Pons (tissue), 1 donor: ENCODE measurements at places on chromosomes 2 and 18.

DNA sequence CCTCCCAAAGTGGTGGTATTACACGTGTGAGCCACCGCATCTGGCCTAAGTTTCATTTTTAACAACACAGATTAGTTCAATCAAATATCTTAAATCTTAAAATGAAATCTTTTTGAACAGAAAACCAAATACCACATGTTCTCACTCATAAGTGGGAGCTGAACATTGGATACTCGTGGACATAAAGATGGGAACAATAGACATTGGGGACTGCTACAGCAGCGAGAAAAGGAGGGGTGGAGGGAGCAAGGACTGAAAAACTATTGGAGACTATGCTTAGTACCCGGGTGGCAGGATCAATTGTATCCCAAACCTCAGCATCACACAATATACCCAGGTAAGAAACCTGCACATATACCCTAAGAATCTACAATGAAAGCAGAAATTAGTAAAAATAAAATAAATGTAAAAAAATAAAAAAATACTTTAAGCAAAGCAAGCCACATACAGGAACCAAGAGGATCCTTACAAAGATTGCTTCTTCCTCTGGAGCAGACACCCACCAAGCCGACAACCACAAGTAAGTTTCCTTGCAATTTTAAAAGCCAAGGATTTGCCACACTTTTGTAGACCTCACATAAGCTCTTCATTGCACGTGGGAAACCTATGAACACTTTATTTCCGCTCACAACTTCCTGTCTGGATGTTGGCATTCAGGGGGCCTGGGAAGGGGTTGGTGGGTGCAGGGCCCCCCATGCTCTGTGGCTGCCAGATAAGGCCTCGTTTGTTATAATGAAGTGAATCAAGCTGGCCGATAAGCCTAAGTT is 147.9 kb downstream of the MYCN start:
- no peak for DNase-seq

- DNase-seq = no peak
Measured at GRCh38 chr2:137771064-137771463, 193.2 kb upstream of the HNMT start.

GRCh38 chr2:203510941-203511305 is 24.2 kb downstream of the RAPH1 start:
- no peak for DNase-seq

DNA sequence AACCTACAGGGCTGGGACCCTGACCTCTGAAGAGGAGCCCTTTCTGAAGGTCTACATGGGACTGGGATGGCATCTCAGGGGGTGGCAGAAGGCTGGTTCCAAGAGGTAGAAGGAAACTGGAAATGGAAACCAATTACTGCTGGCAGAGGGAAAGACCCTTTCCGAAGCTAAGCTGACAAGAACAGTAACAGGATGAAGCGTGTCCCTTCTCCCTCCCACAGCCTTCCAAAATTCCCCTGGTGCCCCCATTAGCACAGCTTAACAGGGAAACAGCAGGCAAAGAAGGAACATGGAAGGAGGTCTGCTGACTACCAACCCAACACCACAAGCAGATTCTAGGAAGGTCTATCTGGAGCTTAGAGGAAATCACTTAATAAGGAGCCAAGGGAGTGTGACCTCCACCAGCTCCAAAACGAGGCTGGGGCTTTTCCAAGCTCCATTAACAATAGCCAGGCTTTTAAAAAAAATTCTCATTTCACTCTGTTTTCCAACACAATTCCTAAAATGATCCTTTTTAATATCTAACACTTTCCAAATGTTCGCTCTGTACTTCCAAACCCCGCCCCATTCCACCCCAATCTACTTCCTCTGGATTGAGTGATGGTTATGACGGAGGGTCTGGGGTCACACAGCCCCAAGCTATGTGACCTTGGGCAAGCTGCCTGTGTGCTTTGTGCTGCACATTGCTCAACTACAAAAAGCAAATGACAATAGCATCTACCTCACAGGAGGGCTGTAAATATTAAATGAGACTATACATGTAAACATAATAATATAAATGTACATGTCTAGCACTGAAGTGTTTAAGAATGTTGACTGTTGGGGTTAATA is 55.2 kb downstream of the STK39 start:
- DNase-seq = no peak

- no peak for DNase-seq
Measured at GRCh38 chr2:124091721-124092120, 66.6 kb downstream of the CNTNAP5 start.

GRCh38 chr2:52456561-52457377 is 1310.8 kb upstream of the CHAC2 start:
- no peak for DNase-seq

DNA sequence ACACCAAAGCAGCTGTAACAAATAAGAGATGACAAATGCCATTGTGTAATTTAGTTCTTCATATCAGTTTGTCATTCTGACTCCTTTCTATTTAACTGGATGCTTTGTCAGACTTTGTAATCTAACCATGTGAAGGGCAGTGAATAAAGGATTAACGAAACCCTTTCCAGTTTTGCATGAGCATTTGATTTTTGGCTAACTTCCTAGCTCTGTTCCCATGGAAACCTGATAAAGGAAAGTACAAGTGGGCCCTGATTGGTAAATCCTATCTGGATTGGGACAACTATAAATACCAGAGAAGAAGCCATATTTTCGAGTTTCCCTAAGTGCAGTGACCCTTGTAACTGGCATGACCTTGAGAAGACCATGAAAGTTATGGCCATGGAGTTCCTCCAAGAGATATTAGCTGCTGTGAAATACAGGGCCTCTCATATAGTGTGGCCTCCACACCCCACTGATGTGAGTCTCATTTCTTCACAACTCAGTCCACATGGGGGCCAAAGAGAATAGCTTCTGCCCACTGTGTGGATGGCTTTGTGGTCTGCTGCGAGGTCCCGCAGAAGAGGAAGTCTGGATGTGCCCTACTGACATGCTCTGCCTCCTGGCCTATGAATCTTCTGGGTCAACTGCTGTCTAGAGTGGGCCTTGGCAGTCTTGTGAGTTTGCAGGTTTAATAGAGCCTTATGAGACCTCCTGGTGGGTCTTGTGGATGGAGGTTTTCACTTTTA is 38.2 kb upstream of the CYP1B1 start:
- DNase-seq = no peak

GRCh38 chr2:207465894-207466293 is 63.9 kb upstream of the CREB1 start:
- DNase-seq = no peak

- DNase-seq = no peak
Measured at GRCh38 chr2:200225951-200226350, 80.5 kb upstream of the SPATS2L start.

DNA sequence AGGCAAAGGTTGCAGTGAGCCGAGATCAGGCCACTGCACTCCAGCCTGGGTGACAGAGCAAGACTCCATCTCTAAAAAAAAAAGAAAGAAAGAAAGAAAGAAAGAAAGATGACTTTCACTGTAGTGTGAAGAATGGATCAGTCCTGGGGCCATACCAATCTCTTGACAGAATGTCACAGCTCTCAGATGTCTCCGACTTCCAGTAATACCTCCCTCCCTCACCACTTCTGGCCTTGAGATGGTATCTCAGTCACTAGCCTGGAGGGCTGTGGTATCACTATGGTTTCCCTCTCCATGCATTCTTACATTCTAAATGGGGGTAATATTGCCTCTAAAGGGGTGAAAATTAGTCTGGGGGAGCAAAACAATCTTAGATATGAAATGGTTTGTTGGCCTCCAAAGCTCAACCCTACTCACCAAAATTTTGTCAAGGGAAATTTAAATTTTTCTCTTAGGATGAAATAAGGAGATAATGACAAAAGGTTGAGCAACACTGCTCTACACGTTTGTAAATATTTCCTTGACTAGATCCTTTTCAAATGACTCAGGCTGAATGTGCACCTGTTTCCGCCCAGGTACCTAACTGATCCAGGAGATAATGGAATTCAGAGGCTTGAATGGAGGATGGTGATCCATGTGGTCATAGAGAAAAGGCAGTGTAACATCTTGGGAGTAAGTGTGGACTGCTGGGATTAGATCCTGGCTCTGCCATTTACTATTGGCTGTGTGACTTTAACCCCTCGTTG is 19.9 kb upstream of the SPRED2 start:
- no peak for DNase-seq

DNA sequence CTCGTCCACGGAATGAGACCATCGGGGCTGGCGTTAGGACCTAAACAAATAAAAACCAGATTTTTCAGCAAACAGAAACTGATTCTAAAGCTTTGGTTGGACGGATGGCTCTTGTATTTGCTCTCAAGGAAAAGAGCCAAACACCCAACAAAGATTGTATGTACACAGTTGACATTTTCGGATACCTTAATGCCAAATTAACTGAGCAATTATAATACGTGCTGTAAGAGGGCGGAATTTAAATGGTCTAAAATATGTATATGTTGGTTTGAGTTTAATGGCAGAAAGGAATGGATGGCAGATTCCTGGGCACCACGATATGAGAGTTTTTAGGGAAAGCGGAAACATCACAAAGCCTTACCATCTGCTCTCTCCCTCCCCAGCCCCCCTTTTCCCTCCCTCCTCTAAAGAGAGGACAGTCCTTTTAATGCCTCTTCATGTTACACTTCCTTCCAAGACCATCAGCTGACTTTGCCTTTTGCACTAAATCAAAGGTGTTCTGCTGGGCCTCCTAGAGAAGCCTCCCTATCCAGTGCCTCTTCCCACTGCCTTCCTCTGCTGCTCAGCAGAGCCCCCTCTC is 33.3 kb downstream of the STAT1 start:
- no peak for DNase-seq

- DNase-seq = no peak
Measured at GRCh38 chr2:205657579-205657978, 24.7 kb upstream of the NRP2 start.

- DNase-seq = no peak
Measured at GRCh38 chr2:101339266-101339880, 30.9 kb upstream of the RNF149 start.

GRCh38 chr2:26717362-26717761 is 24.8 kb downstream of the KCNK3 start:
- DNase-seq = no peak

GRCh38 chr18:32091325-32091723 is 350 bp upstream of the RNF138 start:
- no peak for DNase-seq

DNA sequence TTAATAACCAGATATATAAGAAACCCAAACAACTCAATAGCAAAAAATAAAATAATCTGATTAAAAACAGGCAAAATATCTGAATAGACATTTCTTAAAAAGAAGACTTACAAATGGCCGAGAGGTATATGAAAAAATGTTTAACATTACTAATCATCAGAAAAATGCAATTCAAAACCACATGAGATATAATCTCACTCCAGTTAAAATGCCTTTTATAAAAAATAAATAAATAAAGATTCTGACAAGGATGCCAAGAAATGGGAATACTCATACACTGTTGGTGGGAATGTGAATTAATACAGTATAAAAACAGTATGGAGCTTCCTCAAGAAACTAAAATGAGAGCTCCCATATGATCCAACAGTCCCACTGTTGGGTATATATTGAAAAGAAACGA is 33.9 kb upstream of the BMP10 start:
- no peak for DNase-seq

DNA sequence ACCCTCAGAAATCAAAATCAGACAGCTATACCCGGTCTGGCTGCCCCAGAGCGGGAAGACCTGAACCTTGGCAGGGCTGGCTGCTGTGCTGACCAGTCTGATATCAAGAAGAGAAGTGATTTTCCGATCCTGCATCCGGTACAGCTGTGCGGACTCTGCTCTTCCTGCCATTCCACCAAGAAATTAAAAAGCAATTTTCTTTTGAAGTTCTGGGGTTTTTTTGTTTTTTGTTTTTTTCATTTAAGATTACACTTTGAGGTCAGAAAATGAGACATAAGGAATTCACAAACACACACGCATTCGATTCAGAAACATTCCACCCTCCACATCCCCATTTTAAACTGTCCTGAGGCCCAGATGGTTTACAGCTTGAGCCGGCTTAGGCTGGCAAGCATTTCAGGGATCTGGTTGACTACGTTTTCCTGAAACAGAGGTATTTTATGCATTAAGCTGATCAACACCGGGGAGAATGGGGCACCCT is 156.5 kb downstream of the COL6A3 start:
- DNase-seq = no peak

GRCh38 chr2:27687232-27687631 is 23.5 kb downstream of the SLC4A1AP start:
- no peak for DNase-seq

DNA sequence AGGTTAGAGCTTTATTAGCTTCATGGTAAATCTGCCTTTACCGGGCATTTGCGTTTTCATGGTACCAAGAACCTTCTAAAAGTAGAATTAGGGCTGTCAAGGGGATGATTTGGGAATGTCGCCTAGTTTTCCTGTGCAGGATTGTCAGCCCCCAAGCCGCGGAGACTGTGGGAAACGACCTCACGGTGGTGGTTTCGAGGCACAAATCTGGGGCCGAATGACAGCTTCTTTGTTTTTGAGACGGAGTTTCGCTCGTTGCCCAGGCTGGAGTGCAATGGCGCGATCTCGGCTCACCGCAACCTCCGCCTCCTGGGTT is 615 bp upstream of the USP39 start:
- no peak for DNase-seq

GRCh38 chr2:48341551-48342133 is 188.3 kb upstream of the STON1 start:
- DNase-seq = peak; percentile 97

DNA sequence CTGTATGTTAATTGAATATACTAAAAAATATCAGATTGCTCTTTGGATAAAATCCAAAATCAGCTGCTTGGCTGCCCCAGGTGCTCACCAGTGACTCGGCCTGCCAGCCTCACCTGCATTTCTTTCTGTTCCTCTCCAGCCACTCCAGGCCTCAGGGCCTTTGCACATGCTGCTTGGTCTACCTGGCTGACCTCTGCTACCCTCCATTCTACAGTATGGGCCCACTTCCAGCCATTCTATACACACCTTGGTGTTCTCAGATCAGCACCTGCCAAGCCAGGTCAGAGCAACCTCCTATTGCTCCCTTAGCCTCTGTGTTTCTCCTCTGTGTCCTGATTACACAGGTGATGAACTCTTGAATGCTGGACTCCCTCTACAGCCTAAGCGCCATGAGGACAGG is 106.6 kb upstream of the TWIST2 start:
- DNase-seq = no peak

- DNase-seq = no peak
Measured at GRCh38 chr2:127416506-127417001, 1.7 kb upstream of the PROC start.

DNA sequence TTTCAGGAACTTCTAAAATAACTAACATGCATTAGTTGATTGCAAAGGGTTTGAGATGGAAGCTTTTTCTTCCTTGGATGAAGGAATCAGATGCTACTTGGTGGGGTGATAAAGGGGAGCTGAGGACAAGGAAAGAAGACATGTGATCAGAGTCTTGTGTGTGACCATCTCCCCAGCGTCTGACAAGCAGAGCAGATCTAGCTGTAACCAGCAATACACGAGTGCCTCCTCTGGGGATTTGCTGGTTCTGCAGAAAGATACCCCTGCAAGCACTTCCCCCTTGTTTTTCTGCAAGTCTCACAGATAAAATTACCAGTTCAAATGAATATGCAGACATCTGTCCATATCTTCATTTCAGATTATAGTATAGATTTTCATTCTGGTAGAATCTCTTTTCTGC is 2.7 kb downstream of the CDH7 start:
- peak; percentile 70 for DNase-seq

GRCh38 chr2:116716038-116716437 is 1098.5 kb upstream of the DDX18 start:
- DNase-seq = no peak

GRCh38 chr2:160533482-160533881 is 39.9 kb upstream of the RBMS1 start:
- DNase-seq = no peak
